NCI-H526 (cell line): ENCODE measurements at places on chromosomes 5 and 9.

- DNase-seq = no peak
Measured at GRCh38 chr9:133112663-133113026, 8.4 kb downstream of the RALGDS start.

DNA sequence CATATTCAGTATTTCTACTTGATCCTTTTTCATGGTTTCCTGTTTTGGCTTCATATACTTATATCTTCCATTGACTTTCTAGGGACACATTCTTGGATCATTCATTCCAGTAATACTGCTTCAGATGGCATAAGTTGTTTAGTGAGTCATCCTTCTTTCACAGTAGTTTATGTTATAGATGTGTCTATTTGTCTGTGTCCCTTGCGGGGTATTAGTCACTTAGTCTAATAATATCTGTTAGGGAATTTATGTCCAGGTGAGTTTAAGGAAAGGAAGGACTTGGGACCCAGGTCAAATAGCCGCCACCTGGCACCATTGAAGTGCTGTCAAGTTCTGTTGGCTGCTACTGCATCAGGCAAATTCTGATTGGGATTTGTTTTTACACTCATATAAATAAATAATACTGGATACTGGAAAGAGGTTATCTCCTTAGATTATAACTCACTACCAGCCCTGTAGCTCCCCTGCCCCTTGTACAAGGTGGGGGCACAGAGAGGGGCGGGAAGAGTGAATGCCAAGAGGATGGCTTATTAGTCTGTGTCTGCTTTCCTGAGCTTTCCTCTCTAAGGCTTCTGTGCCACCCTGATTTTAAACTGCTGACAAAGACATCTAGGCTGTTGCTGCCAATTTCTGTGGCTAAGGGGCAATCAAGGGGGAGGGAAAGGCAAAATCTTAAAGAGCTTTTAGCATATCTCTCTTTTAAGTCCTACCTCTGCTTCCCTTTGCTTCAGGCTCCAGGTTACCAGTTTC lies 64.9 kb downstream of the CDC42SE2 start:
- no peak for DNase-seq

DNA sequence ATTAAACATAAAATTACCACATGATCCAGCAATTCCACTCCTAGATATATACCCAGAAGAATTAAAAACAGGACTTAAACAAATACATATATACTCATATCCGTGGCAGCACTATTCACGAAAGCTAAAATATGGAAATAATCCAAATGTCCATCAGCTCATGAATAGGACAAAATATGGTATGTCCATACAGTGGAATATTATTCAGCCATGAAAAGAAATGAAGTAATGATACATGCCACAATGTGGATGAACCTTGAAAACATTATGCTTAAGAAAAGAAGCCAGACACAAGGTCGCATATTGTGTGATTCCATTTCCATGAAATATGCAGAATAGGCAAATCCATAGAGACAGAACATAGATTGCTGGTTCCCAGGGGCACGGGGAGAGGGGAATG lies 24.8 kb upstream of the AFAP1L1 start:
- no peak for DNase-seq

- no peak for DNase-seq
Measured at GRCh38 chr5:73642344-73642743, 16.3 kb downstream of the ARHGEF28 start.

DNA sequence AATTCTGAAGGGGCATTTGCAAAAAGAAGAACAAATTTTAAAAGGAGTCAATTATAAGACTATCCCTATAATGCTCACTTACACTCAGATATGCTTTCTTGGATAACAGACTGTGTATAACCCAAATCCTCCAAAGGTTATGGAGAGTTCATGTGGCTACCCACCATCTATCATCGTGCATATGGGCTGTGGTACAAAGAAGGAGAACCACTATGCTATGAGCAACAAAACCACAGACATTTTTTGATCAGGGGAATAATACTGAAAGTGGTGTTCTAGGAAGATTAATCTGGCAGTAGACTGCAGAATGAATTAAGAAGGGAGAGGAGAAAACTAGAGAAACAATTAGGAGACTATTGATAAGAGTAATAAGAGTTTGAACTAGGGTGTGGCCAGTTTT lies 16.8 kb downstream of the NR3C1 start:
- DNase-seq = no peak

GRCh38 chr5:68449380-68449779 lies 233.8 kb downstream of the PIK3R1 start:
- no peak for DNase-seq

GRCh38 chr5:50799596-50799995 lies 133.2 kb downstream of the PARP8 start:
- DNase-seq = no peak

GRCh38 chr5:80799041-80799440 lies 144.3 kb upstream of the DHFR start:
- no peak for DNase-seq

GRCh38 chr5:67453111-67453905 lies 256.7 kb upstream of the CD180 start:
- DNase-seq = no peak

DNA sequence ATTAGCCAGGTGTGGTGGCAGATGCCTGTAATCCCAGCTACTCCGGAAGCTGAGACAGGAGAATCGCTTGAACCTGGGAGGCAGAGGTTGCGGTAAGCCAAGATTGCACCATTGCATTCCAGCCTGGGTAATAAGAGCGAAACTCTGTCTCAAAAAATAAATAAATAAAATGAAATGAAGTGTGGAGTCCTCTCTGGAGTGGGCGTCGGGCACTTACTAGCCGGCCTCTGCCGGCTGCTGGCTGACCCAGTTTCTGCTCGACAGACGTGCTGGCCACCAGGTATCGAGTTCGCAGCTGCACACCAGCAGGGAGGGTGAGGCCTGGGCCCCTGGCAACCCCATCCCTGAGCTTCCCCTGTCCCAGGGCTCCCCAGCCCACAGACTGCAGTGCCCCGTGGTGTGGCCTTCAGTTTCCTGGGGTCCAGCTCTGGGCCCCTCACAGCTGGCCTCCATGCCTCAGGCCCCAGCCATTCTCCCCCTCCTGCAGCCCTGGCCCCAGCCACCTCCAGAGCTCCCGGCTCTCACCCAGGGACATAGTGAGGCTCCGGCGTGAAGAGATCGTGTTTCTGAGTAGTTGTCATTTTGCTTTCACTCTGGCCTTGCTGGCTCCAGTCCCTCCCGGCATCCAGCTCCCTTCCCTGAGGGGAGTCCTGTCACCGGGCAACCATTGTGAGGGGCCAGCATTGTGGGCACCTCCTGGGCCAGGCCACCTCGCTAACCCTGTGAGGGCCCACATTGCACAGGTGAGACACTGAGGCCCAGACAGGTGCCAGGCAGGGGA lies 3.8 kb upstream of the STPG3 start:
- DNase-seq = no peak

DNA sequence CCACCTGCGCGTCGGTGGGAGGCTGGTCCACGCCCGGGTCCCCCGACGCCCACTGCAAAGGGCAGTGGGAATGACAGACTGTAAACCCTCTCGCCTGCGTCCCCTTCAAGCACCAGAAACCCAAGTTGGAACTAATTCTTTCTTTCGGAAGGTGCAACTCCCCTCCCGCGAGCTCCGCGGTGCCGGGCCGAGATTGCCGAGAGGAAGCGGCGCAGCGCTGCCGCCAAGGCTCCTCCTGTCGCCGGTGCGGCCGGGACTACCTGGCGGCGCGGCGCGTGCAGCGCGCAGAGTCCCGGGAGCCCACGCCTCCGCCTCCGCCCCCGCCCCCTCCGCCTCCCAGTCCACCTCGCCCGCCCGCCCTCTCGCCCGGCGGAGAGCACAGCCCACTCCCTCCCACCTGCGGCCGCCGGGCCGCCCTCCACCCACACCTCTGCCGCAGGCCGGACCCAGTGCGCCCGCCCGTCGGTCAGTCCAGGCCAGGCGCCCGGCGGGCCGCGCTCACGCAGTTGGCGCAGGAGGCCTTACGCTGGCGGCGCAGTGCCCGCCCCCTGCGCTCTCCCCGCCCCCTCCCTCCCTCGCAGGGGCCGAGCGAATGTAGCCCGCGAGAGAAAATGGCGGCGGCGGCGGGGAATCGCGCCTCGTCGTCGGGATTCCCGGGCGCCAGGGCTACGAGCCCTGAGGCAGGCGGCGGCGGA lies at the start of gene MAP3K1:
Gene MAP3K1 (plus strand): TSS at position 587 of the 695 bp plus-strand sequence. CDS start 25 bp downstream, at position 612.
- peak; percentile 86 for DNase-seq

DNA sequence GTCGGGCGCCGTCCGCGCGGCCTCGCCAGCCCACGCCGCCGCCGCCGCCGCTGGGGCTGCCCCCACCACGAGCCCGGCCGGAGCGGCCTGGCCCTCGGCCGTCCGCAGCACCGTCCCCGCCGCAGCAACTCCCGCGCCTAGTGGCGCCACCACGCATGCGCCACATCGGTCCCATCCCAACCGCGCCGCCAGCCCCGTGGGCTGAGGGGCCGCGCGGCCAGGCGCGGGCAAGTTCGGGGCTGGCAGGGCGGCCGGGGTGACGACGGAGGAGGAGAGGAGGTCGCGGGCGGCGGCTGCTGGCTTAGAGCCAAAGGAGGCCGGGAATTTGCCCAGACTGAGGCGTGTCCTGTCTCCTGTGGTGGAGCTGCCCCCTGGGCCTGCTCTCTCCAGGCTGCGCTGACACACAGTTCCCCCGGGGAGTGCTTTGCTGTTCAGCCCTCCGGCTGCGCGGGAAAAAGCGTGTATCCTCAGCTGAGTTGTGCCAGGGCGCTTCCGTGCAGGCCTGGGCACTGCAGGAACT lies at the start of gene TUSC1:
Gene TUSC1 (minus strand): TSS at position 298 of the 520 bp plus-strand sequence. CDS start 132 bp downstream, at position 166.
- DNase-seq = peak; percentile 83
